ENCODE measurements at places on chromosomes 4 and X.

DNA sequence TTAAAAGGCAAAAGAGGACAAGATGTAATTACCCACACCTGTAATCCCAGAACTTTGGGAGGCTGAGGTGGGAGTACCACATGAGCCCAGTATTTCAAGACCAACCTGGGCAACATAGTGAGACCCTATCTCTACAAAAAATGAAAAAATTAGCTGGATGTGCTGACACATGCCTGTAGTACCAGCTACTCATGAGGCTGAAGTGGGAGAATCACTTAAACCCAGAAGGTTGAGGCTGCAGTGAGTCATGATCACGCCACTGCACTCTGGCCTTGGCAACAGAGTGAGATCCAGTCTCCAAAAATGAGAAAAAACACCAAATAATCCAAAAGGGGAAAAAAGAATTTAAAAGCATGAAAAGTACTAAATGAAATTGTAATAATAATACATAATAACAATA, 30.8 kb downstream of the NR0B1 start:
- DNase-seq, result no peak

GRCh38 chr4:153651116-153651515, 33.0 kb upstream of the TLR2 start:
- no peak for DNase-seq

GRCh38 chr4:149158817-149159216, 656.8 kb downstream of the IQCM start:
- no peak for DNase-seq

DNA sequence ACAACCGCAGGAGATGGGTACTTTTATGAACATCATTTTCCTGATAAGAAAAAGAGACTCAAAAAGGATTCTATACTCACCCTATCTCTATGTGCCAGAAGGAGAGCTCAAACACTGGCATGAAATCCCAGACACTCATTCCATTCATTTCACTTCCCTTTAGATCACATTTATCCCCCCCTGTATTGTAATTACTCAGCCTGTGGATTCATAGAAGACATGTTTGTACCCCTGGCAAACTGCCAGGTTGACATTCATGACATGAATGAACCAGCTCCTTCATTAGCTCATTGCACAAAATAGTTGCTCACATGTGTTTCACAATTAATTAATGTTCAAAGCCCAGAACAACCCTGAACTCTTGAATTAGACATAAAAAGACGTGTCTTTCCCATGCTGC, 4.9 kb downstream of the SMR3A start:
- DNase-seq, result no peak

DNA sequence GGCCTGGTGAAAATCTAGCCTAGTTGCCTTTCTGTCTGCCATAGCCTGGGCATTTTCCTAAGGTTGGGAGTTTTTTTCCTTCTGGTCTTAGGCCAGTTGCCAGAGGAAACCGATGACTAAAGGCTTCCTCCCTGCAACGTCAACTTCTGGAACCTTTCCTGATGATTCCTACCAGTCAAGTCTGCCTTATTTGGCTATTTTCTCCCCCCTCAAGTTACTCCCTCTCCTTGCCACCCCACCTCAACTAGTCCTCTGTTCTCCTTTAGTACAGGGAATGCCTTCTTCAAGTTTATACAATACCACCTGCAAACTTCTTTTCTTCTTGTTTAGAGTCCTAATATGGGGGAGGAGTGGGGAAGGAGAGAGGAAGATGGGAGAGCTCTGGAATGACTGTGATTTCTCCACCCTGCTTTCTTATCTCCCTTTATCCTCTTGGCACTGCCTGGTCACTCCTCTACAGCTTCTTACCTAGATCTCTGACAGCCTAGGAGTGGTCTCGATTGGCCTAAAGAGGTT, 10.6 kb downstream of the MSN start:
- DNase-seq, result no peak

GRCh38 chr4:156419080-156419685, 465.5 kb upstream of the CTSO start:
- DNase-seq, result no peak

DNA sequence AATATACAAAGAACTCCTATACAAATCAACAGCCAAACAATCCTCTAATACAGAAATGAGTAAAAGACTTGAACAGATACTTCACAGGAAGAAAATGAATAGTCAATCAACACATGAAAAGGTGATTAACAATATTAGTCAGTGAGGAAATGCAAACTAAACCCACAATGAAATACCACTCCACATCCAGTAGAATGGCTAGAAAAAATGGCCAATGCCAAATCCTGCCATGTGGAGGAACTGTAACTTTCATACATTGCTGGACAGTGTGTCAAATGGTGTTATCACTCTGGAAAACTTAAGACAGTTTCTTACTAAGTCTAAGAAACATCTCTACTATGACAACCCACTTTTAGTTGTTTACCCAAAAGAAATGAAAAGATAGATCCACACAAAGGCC, 59.5 kb downstream of the NSG1 start:
- DNase-seq, result no peak

GRCh38 chr4:174604198-174604597, 81.9 kb upstream of the HPGD start:
- no peak for DNase-seq

DNA sequence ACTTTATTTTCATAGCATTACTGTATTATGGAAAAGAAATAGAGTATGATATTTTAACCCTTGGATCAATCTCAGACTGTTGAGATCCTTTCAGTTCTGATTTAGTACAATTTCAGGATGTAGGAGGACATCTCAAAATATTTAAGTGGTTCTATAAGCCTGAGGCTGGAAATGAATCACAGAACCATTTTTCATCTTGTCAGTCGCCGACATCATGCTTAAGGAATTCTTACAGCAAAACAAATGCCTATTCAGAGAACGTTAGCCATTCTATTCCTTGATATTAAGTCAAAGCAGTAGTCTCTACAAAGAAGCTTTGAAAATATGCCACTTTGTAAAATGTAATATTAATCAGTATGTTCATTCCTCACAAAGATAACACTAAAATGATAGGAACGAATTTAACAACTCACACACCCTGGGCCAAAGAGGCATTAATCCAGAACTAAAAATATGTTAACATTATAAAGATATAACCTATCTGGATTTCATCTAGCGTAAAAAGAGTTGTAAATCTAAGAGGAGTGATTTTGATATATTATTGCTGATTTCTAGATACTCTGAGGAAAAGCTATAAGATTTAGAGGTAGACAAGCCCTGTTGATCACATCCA, 152.0 kb downstream of the GASK1B start:
- DNase-seq, result no peak

GRCh38 chr4:41256740-41257256, at the start of gene UCHL1:
Gene UCHL1 (plus strand): TSS chr4:41256928. CDS start chr4:41256977, 49 bp downstream.
- DNase-seq, result no peak

- DNase-seq, result no peak
Measured at GRCh38 chrX:148282504-148282903, 217.9 kb upstream of the AFF2 start.

DNA sequence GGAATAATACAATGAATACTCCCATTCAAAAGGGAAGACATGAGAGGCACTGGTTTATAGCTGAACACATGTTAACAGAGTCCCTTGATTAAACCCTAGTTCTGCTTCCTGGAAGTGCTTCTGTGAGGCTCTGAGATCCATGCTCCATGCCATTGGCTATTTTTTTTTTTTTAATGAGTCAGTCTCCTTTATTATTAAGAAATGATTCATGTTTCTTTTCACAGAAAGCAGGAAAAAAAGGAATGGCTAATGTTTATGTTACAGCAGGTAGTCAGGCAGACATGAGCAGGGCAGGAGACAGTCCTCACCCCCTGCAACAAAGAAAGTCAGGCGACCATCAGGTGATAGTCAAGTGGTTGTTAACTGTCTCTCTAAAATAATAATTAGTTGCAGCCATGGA, 598.7 kb downstream of the EPHA5 start:
- no peak for DNase-seq

DNA sequence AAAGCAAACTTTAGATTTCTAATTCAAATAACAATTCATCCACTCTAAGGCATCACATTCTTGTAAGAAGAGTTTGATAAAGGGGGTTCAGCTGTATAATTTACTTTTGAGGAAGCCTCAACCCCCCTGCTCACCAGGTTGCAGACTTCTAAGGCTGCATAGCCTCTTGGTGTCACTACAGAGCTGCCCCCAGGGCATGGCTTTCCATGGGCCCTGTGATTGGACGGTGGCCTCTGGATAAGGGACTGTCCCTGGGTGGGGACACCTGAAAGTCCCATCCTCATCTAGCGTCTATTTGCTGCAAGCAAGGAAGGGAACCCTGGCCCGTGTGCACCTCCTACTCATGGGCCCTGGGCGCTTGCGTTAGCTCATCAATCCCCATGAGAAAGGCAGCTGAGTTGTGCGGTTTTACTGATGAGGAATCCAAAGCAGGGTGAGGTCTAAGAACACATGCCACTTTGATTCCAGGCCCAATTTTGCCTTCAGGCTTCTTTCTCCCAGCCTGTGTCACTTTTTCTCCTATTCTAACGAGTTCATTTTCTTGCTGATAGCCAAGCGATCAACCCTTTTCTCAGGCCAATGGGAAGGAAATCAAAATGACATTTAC, 51.8 kb downstream of the SCML1 start:
- no peak for DNase-seq

DNA sequence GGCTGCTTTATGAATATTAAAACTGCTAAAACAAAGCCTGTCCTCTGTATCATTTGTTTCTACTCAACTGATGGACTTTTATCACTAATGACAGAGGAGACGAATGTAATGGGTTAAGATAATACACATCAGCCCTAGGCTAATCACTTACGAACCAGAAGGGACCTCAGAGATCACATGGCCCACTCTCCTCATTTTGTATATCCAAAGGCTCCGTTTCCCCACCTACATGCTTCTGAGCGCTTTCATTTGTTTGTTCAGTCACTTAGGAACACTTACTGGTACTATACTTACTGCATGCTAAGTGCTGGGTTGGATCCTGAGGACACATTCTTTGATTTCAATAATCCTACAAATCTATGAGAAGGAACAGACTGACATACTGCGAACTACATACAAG, 169.3 kb downstream of the CEP135 start:
- DNase-seq, result no peak

- DNase-seq, result no peak
Measured at GRCh38 chrX:100395781-100396180, 14.3 kb downstream of the PCDH19 start.

GRCh38 chr4:110250023-110250387, 51.6 kb upstream of the ELOVL6 start:
- DNase-seq, result no peak

DNA sequence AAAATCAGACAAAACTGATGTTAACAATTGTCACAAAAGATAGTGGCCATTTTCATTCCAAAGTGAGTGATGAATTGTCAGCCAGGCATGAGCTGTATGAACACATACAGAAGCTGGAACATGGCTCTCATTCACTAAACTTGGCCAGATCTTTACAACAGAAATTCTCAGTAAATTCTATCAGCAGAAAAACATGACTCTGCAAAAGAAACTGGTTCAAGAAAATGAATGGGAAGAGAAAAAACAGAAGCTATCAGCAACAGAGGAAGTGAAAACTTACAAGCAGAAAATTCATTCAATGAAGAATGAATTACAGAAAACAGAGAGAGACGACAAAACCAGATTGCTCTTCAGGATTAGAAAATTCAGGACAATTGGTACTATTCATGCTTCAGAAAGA, 249.6 kb downstream of the COL25A1 start:
- no peak for DNase-seq

DNA sequence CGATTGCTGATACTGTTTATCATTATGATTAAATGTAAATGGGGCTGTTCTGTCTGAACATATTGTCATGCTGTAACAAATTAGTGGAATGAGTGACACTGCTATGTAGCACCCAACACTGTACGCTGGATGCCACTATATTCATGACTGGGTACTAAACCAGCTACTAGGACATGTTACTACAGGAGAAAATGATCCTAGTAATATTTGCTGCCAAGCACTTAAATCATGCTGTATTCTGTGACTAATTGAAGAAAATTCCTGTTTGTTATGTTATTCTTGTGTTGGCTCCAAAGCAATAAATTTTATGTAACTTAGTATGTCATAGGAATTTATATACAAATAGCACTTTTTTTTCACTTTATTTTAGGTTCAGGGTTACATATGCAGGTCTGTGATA, 804.2 kb downstream of the CENPC start:
- DNase-seq, result no peak

DNA sequence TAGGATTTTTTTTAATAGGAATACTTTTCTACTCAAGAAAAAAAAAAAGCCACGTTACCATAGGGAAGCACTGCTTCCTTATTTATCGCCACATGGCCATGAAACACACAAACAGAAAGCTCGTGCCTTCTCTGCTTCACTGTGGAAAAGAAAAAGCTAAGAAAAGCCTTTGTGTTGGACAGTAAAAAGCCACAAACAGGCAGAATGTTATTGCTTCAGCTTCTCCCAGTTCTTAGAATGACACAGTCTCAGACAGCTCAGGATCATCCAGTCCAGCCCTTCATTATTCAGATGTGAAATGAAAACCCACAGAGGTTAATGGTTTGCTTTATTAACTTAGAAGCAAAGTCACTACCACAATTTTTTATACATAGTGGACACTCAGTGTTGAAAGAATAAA, 181.6 kb upstream of the NOCT start:
- DNase-seq, result no peak

All from natural killer cell (primary cell).